ENCODE measurements at places on chromosomes 12 and 14.

DNA sequence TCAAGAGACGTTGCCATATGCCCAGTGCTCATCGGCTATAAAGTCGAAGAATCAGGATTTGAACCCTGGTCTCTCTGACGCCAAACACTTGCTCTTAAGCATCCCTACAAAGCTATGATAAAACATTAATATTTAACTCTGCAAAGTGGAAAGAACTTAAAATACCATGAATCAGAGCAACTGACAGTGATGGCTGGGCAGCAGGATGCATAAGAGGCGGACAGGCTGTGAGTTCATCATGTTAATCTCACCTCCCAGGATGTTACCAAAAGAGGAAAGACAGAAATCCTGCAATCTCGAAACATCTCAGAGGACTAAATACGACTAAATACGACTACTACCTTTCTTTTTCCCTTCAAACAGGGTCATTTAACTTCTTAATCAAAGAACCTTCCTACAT is 5.8 kb downstream of the DICER1 start:
- peaks cover under 1% of the 10 kb centered on the region for H3K36me3 ChIP-seq
- no peak for DNase-seq
- no peak overlapping the region for H3K27ac ChIP-seq
- H3K4me3 ChIP-seq: no peak overlapping the region
- H3K4me1 ChIP-seq: peaks cover 8% of the 10 kb centered on the region

DNA sequence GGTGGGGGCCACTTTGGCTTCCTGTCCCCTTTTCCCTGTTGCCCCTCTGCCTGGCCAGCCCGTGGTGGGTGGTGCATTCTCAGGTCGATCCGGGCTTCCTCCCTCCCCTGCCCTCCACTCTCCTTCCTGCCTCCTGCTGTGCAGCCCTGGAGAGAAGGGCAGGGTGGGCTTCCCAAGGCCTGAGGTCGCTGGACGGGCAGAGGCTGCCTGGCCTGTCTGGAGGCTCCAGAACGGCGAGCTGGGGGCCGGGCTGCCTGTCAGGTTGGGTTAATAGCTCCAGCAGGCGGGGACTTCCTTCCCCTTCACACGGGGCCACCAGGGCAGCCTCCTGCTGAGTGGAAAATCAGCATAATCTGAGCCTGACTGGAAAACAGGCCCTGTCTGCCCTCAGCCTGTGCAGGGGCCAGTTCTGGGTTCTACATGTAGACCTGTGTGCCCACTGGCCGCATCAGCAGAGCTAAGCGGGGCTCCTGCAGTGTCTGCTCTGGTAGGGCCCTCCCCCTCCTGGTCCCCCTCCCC is 11.3 kb downstream of the KIF26A start:
- H3K4me3 ChIP-seq: no peak overlapping the region
- peaks cover 1% of the 10 kb centered on the region for H3K27me3 ChIP-seq
- no peak overlapping the region for H3K27ac ChIP-seq

DNA sequence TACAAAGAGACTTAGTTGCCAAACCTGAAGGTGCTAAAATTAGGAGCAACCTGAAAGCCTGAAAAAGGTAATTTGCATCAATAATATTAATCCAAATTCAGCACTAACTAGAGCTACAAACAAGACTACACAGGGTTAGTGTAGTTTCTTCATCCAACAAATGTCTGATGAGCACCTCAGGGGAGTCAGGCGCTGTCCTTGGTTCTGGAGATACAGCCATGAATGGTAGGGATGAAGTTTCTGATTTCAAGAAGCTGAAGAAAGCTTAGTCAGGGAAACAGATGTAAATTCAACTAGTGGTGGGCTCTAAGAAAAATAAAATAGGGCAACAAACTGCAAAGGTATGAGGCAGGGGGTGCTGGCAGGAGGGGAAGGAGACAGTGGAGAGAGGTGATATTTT is 266.3 kb downstream of the GLT1D1 start:
- H3K4me3 ChIP-seq: no peak overlapping the region
- no peaks in the 10 kb centered on the region for H3K4me1 ChIP-seq
- no peaks in the 10 kb centered on the region for H3K36me3 ChIP-seq
- DNase-seq: no peak

GRCh38 chr14:100529561-100530031 is 57.6 kb downstream of the BEGAIN start:
- no peaks in the 10 kb centered on the region for H3K36me3 ChIP-seq
- no peaks in the 10 kb centered on the region for H3K4me1 ChIP-seq
- no peak overlapping the region for H3K4me3 ChIP-seq
- DNase-seq: no peak
- no peak overlapping the region for H3K27ac ChIP-seq
- H3K27me3 ChIP-seq: no peaks in the 10 kb centered on the region

DNA sequence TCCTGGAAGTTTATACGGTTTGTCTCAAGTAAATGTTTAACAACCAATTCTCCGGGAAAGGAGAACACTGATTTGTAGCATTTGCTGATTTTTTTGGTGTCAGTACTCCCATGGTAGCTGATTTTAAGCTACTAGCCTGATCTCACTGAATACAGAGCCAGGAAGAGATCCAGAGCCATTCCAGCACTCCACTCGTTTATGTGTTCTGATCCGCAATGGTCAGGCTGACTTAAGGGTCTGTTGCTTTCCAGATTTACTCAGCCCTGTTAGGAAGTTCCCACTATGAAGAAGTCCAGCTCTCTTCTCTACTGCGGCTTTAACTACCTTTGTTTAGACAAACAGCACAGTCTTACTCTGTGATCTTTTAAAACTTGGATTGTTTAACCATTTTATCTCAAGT is 38.0 kb upstream of the NID2 start:
- no peak overlapping the region for H3K27ac ChIP-seq
- no peaks in the 10 kb centered on the region for H3K27me3 ChIP-seq
- H3K4me1 ChIP-seq: no peaks in the 10 kb centered on the region
- DNase-seq: no peak
- no peaks in the 10 kb centered on the region for H3K36me3 ChIP-seq
- no peak overlapping the region for H3K4me3 ChIP-seq

GRCh38 chr12:82758749-82759330 is 72.1 kb downstream of the TMTC2 start:
- DNase-seq: no peak
- H3K27me3 ChIP-seq: no peaks in the 10 kb centered on the region
- no peaks in the 10 kb centered on the region for H3K4me1 ChIP-seq
- H3K27ac ChIP-seq: no peak overlapping the region
- H3K4me3 ChIP-seq: no peak overlapping the region

DNA sequence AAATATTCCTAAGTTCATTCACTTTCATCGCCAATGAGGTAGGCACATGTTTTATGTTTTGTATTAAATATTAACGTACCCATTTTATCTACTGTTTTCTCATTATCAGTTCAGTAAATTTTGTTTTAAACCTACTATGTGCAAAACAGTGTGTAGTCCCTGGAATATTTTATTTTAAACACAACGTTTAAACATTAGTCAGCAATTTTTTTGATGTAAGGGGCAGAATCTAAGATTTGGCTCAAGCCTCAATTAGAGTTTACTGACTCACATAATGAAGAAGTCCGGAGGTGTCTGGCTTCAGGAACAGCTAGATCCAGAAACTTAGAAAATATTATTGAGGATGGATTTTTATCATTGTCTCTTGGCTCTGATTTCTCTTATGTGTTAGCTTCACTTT is 267.5 kb downstream of the C12orf75 start:
- no peaks in the 10 kb centered on the region for H3K27me3 ChIP-seq
- H3K36me3 ChIP-seq: no peaks in the 10 kb centered on the region
- H3K4me1 ChIP-seq: no peaks in the 10 kb centered on the region
- DNase-seq: no peak
- no peak overlapping the region for H3K27ac ChIP-seq
- H3K4me3 ChIP-seq: no peak overlapping the region

All from GM12878 (cell line).